HCEC 1CT (cell line): ENCODE measurements at places on chromosomes 11 and 22.

DNA sequence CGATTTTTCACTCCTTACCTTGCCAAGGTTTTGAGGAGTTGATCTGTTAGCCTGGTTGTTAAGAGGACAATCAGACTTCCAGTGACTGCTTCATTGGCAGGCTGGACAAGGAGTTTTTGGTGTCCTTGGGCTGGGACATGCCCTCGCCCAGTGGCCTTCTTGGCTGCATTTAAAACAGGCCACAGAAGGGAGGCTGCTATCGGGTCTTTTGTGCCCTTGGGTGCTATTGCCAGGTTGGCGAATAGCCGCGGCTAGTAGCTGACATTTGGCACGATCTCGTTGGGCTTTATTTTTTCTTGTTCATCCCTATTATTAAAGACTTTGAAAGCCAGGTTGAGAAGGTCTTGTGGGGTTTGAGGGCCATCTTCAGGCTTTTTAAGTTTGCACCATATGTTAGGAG is 99.4 kb downstream of the ELP4 start:
- DNase-seq, result no peak

- DNase-seq, result peak; percentile 83
Measured at GRCh38 chr11:86816251-86816726, 15.9 kb downstream of the PRSS23 start.

GRCh38 chr11:66920978-66921784 is 37.0 kb downstream of the PC start:
- DNase-seq, result no peak

DNA sequence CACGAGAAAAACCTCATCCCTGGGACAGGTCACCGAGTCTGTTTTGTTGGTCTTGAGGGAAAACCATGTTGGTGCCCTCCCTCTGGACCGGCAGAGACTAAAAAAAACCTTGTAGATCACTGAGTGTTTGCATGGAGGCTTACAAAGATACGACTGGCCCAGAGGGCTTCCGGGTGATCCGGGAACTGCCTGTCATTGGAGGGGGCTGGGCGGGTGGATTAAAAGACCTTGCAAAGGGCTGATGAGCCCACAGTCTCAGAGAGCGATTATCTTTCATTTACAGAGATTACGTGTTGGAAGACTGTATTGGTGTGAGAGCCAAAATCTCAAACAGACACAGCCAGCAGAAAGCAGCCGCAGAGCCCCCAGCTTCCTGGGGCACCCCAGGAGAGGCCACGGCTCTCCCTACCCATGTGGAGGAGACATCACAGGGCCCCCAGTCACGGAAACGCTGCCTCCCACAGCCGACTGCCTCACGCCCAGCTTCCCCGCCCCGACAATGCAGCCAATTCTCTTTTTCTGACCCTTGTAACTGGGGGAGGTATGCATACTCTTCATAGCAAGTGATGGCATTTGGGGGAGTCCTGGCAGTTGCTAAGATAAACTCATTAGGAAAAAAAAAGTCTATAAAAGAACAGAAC is 426.4 kb downstream of the CTTN start:
- no peak for DNase-seq

- DNase-seq, result peak; percentile 98
Measured at GRCh38 chr11:10659339-10660216, 34.0 kb downstream of the IRAG1 start.

- DNase-seq, result peak; percentile 69
Measured at GRCh38 chr11:11982975-11983374, 25.5 kb downstream of the DKK3 start.

- DNase-seq, result no peak
Measured at GRCh38 chr11:121368364-121369240, 76.0 kb downstream of the SC5D start.

GRCh38 chr22:39297490-39298240 is 21.8 kb downstream of the RPL3 start:
- no peak for DNase-seq

DNA sequence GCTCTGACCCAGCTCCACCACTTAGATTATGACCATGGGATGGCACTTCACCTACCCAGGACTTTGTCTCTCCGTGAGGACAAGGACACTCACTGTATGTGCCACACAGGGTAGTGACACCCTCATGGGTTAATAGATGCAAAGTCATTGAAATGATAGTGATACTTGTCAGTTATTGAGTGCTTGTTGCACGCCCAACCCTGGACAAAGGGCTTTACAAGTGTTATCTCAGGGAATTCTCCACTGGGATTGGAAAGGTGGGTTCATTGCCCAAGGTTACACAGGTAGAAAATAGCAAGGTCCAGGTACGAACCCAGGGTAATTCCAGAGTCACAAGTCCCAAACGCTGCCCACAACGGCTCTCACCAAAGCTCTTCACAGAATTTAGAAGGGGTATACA is 158.2 kb downstream of the TRIM29 start:
- DNase-seq, result no peak

DNA sequence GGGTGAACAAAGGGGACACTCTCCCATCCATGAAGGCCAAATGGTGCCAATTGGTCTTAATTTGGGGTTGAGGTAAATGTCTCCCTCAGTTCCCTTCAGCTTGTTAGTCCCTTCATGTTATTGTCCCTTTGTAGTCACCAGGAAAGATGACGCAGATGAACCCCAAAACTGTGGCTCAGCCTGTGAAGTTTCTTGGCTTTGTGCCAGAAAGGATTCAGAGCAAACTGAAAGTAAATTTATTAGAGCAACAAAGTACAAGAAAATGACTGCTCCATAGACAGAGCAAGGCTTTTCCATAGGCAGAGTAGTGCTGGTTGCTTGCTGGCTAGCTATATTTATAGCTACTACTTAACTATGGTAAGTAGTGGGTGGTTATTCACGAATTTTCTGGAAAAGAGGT is 16.7 kb downstream of the OR4C3 start:
- DNase-seq, result no peak

GRCh38 chr11:66688561-66689534 is 11.2 kb upstream of the RBM4B start:
- no peak for DNase-seq

GRCh38 chr11:66541892-66542291 is 4.0 kb downstream of the ZDHHC24 start:
- DNase-seq, result no peak

- DNase-seq, result no peak
Measured at GRCh38 chr11:15562230-15562629, 447.5 kb downstream of the INSC start.

GRCh38 chr11:125272821-125273220 is 108.3 kb downstream of the PKNOX2 start:
- DNase-seq, result no peak

- DNase-seq, result peak; percentile 15
Measured at GRCh38 chr22:26722159-26722558, 64.8 kb downstream of the MIAT start.

- DNase-seq, result no peak
Measured at GRCh38 chr11:115871161-115871760, 367.0 kb upstream of the CADM1 start.

- DNase-seq, result no peak
Measured at GRCh38 chr11:111301004-111301841, 2.9 kb downstream of the POU2AF3 start.

GRCh38 chr11:57345555-57346211 is 7.5 kb downstream of the P2RX3 start:
- DNase-seq, result peak; percentile 33

GRCh38 chr11:132300283-132300682 is 929.9 kb downstream of the NTM start:
- no peak for DNase-seq

- no peak for DNase-seq
Measured at GRCh38 chr11:75301601-75302345, 49.7 kb downstream of the ARRB1 start.

- DNase-seq, result no peak
Measured at GRCh38 chr11:19493446-19494213, 219.0 kb upstream of the NAV2 start.

DNA sequence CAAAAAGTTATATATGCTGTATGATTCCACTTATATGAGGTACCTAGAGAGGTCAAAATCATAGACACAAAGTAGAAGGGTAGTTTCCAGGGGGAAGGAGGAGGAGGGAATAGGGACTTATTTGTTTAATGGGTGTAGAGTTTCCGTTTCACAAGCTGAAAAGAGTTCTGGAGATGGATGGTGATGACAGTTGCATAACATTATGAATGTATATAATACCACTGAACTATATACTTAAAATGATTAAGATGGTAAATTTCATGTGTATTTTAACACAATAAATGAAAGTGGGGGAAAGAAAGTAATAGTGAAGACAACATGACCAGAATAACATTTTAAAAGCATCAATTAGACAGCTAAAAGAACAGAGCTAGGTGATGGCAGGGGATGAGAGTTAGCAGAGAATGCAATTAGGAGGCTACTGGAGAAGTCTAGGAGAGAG is 51.2 kb downstream of the MRTFA start:
- DNase-seq, result no peak

DNA sequence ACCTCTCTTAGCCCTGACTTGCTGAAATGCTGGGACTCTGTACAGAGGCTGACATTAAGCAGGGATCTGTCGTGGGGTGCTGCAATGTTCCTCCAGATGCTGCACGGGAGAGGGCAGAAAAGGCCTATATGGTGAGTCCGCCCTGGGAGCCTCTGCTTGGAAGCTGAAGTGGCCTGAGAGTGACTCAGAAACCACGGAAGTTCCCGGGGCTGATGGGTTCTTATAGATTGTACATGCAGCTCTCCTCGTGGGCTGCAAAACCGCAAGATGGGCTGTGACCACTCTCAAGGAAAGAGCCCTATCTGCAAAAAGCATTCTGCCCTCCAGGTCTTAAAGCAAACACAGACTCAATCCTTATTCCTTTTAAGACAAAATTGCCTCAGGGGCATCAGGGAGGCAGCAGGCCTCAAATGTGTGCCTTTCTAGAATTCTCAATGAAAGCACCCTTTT is 5.8 kb upstream of the SLC43A3 start:
- peak; percentile 80 for DNase-seq

DNA sequence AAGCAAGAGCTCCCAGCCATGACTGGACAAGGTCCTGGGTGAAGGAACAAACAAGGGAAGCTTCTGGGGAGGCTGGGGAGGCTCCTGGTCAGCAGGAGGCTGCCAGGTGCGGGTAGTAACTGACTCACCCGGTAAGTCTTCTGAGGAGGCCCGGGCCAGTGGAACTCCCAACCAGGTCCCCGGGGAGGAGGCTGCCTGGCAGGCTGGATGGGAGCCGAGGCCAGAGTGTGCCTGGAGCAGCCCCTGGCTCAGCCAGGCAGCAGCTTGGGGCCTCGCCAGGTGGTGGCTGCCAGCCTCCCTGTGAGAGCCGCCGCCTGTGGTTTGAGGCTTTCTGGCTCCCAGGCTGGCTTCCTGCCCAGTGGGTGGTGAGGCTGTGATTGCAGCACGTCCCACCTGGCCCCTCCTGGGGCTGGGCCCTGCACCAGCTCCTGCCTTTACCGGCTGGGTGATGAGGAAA is 46.2 kb downstream of the IGF2 start:
- peak; percentile 18 for DNase-seq

DNA sequence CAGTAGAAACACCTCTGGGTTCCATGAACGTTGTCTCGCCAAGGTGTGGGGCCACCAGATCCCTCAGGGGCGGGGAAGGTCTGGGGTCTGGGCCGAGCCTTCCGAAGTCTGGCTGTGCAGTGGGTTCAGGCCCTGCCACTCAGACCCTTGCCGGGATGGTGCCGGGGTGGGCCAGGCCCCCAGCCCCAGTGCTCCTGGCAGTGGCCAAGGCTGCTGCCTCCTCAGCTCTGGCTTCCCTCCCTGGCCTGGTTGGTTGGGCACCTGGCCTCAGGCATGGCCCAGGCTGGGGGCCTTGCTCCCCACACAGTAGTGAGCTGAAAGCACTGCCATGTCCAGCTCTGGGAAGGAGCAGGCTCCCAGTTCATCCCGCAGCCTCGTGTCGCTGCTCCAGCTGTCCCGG is 48.2 kb upstream of the PPARA start:
- no peak for DNase-seq

DNA sequence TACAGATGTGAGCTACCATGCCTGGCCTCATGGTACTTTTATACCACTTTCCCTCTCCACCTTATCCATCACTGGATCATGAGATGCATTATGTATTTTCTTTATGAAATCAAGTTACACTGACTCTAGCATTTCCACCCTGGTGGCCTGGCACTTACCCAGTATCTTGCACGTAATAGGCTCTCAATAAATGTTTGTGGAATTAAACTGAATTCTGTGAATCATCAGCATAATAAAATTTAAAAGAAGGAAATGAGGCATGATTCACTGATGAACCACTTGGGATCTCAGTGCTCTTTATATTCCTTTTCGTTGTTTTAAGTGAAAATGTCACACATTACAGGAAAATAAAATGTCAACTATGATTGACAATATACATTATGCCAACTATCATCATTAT is 25.1 kb downstream of the ADM start:
- DNase-seq, result peak; percentile 95

DNA sequence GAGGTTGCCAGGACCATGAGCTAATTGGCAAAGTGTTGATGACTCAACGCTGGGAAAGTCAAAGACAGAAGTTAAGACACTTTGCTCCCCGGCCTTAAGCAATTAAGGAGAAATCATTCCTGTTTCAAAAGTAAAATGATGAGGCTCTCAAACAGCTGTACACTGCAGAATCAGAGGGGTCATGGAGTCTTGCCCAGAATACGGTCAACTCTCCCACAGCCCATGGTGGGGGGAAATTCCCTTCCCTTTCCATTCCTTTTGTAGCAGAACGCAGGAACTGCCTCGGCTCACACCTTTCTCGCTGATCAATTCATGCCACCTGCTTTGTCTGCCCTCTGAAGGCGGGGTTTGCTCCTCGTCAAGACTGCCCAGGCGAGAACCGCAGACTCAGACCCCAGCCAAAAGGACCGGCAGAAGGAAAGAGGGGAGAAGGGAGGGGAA is 52.8 kb downstream of the MN1 start:
- DNase-seq, result peak; percentile 2
